ENCODE measurements at places on chromosomes 7 and 10.

DNA sequence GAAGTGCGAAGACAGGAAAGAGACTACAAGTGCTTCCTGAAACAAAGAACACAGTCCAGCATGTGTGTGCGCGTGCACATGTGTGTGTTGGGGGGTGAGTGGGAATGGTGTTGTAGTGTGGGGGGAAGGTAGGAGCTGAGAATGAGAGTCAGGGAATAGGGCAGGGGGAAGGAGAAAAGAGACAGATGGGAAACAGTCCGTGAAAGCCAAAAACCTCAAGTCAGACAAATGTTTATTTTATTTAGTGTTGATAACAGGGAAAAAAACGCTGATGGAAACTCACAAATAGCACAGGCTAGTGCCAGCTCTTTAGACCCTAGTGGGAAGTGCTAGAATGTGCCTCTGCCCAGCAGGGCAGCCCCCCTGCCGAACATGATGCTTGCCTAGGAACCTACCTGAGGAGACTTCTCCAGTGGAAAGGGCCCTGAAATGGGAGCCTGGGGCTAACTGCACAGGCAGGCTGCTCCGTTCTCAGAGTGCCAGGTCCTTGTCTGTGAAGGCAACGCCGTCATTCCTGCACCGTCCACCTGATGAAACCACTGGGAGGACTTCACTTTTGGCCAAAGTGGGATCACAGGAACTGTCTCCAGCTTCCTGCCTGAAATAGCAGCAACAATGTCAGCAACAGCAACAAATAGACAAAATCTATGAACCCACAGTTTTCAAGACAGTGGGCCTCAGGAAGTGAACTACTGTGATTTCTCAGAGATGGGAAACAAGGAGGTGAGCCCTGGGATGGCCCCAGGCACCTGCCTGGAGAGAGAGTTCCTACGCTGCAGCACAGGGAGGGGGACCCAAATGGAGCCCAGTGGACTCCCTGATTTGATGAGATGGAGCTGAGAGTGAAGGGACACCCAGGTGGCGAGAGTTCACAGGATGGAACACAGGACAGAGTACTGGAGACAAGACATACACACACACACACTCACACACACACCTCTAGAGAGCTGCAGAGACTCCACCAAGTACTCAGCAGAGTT is 379.7 kb downstream of the RPS24 start:
- DNase-seq = no peak

DNA sequence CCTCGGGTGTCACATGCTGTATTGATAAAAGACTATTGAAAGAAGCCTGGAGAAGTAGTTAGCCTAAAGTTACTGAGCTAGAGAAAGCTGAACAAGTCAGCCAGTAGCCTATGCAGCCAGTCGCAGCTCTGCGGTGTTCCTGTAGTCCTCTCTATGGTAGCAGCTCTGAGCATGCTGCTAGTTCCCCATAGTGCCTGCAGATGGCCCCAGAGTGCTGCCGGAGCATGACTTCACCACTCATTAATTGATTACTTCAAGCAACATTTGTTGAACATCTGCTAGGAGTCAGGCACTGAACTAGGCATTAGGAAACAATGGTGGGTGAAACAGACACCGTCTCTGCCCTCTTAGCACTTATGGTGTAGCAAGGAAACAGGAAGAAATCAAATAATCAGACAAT is 422.7 kb downstream of the SORCS3 start:
- DNase-seq = peak; percentile 5

GRCh38 chr10:78628976-78629375 is 439.8 kb upstream of the ZMIZ1 start:
- no peak for DNase-seq

- DNase-seq = no peak
Measured at GRCh38 chr7:108134486-108134885, 4.3 kb upstream of the LAMB4 start.

DNA sequence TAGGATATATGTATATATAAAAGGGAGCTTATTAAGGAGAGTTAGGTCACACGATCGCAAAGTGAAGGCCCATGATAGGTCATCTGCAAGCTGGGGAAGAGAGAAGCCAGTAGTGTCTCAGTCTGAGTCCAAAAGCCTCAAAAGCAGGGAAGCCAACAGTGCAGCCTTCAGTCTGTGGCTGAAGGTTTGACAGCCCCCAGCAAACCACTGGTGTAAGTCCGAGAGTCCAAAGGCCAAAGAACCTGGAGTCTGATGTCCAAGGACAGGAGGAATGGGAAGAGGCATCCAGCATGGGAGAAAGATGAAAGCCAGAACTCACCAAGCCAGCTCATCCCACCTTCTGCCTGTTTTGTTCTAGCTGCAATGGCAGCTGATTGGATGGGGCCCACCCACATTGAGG is 88.9 kb upstream of the TBX20 start:
- no peak for DNase-seq

DNA sequence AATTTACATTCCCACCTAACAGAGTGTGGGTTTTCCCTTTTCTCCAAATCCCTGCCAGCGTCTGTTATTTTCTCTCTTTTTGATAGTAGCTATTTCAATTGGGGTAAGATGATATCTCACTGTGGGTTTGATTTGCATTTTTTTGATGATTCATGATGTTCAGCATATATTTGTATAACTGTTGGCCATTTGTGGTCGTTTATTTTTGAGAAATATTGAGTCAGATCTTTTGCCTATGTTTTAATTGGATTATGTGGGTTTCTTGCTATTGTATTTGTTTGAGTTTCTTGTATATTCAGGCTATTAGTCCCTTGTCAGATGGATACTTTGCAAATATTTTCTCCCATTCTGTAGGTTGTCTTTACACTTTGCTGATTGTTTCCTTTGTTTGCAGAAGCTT is 193.8 kb downstream of the ABCA13 start:
- DNase-seq = no peak

- no peak for DNase-seq
Measured at GRCh38 chr7:36369171-36369570, 20.5 kb upstream of the ANLN start.

- DNase-seq = no peak
Measured at GRCh38 chr7:72504061-72504706, 92.0 kb upstream of the CALN1 start.

GRCh38 chr10:6136215-6137201 is 47.7 kb downstream of the RBM17 start:
- no peak for DNase-seq

DNA sequence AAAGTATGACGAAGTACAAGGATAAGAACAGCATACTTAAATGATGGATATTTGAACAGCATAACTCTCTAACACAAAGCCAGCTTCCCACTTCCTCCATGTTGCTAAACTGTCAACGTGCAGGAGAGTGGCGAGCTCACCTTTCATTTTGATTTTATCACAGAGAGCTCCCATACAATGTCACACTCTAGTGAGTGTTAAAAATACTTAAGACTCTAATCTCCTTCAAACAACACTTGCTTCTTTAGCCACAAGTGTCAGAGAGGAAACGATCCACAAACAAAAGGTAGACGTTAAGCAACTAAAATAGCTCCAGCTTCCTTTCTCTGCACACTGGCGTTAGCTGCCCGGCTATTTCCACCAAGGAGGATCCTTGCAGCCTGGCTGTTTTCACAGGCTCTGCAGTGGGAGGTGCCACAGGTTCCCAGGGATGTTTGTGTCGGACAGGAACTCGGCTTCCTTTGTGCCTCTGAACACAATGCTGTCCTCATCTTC is 194.6 kb downstream of the COBL start:
- DNase-seq = no peak

- no peak for DNase-seq
Measured at GRCh38 chr10:11065567-11065966, 47.9 kb downstream of the CELF2 start.

DNA sequence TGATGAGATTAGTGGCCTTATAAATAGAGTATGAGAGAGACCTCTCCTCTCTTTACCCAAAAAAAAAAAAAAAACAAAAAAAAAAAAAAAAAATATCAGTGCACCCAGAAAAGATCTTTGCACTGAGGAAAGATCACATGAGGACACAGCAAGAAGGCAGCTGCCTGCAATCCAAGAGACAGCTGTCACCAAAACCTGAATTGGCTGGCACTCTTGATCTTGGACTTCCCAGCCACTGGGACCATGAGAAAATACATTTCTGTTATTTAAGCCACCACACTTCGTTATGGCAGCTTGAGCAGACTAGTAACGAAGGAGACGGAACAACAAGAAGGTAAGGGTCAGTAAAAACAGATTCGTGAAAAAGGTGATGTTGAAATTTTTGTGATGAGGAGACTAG is 47.0 kb downstream of the TMEM106B start:
- DNase-seq = no peak

DNA sequence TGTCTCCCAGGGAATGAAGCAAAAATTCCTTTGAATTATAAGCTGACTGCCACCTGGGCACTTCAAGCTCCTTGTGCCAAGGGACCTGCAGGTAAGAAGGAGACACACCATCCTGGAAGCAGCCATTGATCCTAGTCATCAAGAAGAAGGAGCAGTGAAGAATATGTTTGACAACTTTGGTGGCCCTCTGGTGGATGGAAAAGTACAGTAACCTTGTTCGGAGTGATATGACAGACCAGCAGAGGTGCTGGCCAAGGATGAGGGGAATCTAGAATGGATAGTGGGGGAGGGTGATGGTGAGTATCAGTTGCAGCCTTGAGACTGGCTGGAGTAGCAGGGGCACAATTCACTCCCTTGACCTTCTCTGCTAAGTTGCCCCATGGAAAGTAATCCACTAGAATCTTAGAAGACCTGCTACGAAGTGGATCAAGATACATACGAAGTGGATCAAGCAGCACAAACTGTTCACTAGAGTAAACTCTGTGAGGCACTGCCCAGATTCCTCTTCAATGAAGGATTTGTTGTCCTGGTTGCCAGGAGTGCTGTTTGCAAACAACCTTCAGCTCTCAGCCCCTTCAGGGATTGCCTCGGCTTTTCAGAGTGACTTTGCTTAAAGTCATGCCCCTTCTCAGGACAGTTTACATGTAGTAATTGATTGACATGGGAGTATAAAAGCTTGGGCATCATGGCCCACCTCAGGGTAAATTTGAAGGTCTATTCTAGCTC is 44.8 kb upstream of the ORC5 start:
- no peak for DNase-seq

- no peak for DNase-seq
Measured at GRCh38 chr7:50492770-50493519, 42.8 kb upstream of the FIGNL1 start.
